ENCODE measurements at places on chromosomes 7 and 10.

DNA sequence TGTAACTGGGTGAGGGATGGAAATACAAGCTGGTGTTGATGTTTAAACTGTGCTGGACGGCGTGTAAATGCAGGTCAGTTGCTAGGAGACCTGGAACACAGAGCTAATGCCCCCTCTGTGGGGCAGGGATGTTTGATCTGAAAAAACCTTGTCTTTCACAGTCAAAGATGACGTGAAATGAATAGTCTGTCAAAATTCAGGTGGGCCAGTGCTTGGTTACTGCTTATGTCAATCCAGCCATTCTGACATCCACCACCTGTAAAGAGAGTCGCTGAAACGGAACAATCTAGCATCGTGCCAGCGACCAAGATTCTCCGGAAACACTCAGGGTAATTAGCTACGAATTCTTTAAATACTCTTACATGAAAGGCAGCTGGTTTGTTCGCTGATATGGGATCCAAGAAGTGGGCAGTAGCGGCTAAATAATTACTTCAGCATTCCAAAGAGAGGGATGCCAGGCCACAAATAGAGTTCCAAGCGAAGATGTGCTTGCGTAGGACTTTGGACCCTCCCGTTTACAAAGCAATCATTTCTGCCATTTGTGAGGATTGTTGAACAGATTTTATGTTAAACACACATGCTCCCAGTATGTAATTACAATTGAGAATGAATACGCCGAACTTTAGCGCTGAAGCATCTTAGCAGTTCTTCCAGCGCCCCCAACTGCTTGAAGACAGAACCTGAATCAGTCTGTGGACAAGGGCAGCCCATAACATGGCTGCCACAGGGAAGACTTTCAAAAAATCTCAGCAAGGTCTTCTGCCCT lies 7.3 kb upstream of the ASB4 start:
- no peak for DNase-seq

GRCh38 chr10:73950155-73950948 lies 39.4 kb downstream of the PLAU start:
- no peak for DNase-seq

DNA sequence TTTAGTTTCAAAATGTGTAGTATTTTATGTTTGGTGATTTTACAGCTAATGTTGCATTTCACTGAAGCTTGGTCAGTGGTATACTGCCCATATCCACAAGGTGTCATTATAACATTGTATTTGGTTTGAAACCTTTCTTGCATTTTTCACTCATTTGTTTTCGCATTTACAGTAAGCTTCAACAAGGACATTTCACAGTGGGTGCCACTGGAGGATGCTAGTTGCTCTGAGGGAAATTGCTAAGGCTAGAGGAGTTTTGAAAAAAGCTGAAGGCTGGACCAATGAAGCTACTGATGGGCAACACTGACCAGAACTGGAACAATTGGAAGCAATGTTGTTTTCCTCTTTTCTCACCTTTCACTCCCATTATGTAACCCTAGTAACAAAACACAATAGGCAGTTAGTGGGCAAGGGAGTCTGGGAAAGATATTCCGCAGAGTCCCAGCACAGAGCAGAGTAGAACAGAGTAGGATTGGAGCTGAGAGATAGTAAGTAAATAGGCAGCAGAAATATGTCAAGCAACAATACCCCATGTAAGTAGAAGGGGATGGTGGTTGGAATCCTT lies 23.6 kb upstream of the SRI start:
- peak; percentile 79 for DNase-seq

DNA sequence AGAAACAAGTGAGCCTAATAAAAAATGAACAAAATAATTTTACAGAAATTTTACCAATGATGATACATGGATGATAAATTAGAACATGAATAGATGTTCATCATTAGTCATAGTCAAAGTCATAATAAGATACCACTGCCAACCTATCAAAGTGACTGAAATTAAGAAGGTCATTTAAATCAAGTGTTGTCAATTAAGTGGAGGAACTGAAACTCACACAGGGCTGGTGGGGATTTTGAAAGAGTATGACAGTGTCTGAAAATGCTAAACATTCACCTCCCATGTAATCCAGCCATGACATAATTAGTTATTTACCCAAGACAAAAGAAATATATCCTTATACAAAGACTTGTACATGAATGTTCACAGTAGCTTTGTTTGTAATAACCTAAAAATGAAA lies 57.1 kb upstream of the DYNC1I1 start:
- no peak for DNase-seq

- DNase-seq, result no peak
These were observed 204.1 kb downstream of the TRIL start for GRCh38 chr7:28754027-28754426.

GRCh38 chr7:112529521-112529920 lies 48.7 kb downstream of the LSMEM1 start:
- DNase-seq, result no peak

DNA sequence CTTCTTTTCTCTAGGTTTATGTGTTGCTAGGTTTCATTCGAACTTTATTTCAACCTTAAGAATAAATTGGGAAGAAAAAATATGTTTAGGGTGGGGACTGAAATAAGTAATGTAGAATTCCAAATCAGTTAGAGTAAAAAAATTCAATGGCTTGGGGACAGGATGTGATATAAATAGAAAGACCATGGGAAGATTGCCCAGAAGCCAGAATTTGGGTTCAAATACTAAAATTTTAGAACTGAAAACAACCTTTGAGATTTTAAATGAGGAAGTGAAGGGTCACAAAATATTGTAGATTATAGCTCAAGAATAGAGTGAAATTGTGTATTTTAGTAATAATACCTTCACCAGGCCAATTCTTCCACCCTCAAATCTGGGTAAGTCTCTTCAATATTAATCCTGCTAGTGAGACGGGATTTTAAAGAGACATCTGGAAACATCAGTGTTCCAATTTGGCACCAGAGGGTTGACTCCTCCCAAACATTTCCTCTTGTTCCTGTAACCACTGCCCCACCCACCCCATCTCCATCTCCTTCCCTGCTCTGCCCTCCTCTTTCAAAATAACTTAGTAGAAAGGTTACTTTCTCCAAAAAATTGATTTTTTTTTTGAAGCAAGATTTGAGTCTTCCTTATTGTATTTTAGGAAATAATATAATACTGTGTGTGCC lies 51.3 kb upstream of the FAM3C start:
- DNase-seq, result no peak

- no peak for DNase-seq
These were observed 455 bp downstream of the CUL2 start for GRCh38 chr10:35089611-35090161.

DNA sequence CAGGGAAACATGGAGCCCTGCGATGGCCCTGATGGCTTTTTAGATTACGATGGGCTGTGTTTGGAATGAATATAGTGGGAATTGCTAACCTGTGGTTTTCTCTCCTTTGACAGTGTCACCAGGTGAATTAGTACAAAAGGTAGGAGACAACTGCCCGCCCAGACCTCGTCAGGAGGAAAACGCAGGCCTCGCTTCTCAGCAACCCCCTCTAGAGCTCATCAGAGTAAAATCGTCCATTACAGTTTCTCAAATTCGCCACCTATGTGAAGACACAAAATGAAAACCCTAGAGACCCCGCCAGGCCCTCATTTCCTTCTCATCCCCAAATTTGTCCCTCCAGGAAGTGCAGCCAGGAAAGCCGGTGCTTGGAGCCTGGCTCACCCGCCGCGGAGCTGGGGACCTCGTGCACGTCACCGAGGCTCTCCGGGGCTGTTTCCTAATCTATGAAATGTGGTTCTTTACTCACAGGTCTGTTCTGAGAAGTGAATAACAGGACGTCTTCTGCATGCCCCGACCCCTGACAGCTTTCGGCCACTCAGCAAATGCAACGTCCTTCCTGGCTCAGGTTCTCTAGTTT lies 143.7 kb downstream of the VIPR2 start:
- no peak for DNase-seq

- no peak for DNase-seq
These were observed 48.4 kb upstream of the ST8SIA6 start for GRCh38 chr10:17502814-17503213.

DNA sequence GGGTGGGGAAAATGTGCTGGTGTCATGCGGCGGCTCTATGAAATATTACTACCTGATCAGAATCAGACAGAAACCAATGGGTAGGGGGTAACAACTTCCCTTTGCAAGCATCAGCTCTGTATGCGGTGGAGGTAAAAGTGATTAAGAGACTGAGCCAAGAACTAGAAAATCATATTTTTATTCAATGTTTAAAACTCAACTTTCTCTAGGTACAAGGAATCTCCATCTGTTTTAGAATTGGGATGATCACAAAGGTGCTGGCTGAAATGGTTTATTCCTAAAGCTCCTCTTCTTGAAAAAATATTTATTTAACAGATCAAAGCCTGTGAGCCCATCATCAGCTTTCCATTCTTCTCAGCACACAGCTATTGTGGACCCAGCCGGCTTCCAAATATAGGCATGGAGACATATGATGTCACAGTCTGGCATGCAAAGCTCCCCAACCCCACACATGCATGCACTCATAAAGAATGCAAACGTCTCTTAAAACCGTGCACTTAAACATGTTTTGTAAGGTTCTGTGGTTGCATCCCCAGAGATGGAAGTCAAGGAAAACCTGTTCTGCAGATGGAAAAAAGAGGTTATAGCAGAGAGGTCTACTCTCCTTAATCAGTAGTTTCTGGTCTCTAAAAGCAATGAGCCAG lies 126.0 kb downstream of the SKIDA1 start:
- no peak for DNase-seq

- DNase-seq, result no peak
These were observed 201.0 kb downstream of the CHRM2 start for GRCh38 chr7:137069249-137069963.

- DNase-seq, result no peak
These were observed 82.6 kb downstream of the AMPH start for GRCh38 chr7:38548605-38549004.

DNA sequence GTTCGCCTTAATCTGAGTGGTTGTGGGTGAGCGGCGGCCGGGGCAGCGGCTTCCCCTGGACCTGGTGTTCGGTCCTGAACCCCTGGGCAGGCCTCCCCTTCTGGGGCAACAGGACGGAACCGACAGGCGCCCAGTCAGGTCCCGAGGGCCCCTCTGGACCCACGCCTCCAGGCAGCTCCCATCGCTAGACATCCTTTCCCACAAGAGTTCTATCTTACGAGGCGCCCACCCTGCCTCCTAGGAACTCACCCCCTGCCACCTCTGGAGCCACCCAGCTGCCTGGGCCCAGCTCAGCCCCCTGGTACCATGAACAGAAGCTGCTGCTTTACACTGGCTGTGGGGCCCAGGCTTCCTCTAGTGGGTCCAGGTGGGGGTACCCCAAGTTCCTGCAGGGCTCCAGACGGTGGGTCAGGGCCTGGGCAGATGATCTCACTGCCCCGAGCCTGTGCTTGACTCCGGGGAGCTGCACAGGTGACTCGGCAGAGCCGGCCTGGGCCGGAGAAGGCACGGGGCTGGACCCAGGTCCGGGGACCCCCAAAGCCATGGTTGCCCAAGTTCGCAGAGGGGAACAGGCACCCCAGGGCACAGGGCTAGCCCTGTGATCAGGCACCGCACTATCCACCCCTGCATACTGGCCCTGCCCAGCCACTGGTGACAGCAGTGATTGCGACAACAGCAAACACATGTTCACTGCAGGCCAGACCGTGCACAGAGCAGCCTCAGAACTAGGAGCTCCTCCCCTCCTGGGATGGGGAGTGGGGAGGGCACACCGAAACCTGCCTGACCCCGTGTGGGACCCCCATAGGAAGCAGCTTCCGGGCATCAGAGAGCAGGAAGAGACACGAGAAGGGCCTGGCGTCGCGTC lies 180.3 kb downstream of the ELFN1 start:
- DNase-seq, result no peak

DNA sequence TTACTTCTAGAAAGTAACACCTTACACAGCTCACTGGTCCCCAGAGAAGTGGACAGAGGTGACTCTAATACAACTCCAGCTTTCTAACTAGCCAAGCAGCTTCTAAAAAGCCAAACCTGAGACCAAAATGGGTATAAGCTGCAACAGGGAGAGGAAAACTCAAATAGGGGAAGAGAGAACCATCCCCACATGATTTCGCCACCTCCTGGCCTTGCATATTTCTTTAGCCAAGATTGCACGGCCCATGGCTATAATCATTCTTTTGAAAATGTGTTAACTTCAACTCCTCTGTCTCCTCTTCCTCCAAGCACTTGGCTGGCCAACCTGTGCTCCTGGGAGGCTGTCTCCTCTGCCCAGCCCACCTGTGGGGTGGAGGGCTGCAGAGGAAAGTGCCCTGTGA lies 28.7 kb downstream of the NUP42 start:
- DNase-seq, result no peak

DNA sequence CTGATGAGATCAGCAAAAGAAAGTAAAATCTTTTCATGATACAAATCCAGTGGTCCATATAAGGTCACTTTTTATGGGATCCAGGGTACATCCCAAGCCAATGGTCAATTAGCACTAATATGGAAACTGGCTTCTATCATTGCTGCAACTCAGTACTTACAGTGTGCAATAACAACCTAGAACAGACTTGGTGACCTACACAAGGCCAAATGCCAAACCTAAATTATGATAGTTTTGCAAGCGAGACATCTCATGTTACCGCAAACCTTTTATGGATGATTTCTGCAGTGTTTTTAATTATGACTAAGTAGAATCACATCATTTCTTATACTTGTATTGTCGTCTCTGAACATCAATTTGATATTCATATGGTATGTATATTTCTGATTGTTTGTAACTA lies 583.5 kb upstream of the SEMA3D start:
- DNase-seq, result no peak

- peak; percentile 49 for DNase-seq
These were observed 3.6 kb upstream of the MXI1 start for GRCh38 chr10:110203500-110204455.

DNA sequence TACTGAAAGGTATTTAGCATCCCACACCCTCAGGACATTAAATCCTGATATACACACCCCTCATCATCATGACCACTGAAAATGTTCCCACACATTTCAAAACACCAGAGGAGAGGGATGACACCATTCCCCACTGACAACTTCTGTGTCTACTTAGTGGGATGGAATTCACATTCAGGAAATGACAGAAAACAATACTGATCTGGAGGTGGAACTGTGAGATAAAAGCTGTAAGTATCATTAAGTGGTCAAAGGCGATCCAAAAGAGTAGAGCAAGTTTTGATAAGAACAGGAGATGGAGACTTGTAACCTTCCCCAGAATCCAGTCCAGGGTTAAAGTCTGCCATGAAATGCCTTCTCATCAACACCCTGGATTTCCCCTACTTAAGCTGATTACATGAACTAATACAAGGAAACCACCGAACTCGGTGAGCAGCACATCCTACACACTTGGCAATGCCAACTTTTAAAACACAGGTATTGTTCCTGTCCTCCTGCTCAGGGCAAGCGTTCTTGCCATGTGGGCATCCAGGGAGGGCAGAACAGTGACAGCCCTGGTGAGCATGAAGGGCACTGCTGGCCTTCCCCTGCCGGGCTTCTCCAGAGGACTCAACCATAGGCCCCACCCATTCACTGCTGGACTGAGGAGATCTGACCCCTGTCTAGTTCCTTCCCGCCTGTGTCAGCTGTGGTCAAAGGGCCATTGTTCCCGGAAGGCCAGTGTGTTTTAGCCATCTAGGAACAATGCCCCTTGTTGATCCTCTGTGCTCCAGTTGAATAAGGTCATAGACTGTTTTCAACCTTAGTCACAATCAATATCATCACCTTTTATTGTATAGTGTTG lies 85.0 kb downstream of the SGMS1 start:
- DNase-seq, result no peak

- DNase-seq, result no peak
These were observed 13.8 kb downstream of the TMEM120A start for GRCh38 chr7:75980430-75981202.
